ENCODE measurements at places on chromosomes 13 and 19.
A peak's percentile ranks its signal among the peaks of the same experiment; 100 is the strongest.

- DNase-seq = no peak
These were observed 284.4 kb downstream of the ZNF536 start for GRCh38 chr19:30656520-30657100.

GRCh38 chr19:53576941-53577653, 39.2 kb downstream of the ZNF331 start:
- DNase-seq = no peak

DNA sequence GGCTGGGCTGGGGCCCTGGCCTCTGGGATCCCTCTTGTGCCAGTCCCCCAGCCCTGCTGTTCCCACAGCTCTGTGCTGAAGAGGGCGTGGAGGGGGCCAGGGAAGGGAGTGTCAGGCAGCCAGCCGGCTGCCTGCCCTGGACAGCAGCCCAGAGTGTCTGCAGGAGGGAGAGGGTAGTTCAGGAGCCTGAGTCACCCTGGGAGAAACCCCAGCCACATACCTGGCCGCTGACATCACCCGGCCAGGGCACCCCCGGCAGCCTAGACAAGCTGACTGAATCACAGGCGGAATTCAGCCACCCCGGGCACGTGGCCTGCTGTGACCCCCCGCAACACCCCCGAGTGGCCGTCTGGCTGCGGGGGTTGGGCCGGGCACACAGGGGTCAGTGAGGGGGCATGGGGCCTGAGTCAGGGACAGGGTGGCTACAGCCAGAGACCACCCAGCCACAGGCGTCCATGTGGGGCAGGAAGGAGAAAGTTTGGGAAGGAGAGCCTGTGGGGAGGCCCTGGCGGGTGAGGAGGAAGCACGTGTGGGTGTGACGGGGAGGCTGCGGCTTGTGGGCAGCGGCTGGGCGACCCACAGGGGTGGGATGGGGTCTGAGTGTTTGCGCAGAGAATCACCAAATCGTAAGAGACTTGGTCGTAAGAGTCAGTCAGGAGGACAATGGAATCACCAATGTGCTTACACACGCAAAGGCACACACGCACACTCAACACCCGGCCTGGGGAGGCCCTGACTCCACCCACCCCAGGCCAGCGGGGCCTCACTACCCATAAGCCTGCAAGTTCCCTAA, 11.9 kb upstream of the FOSB start:
- DNase-seq = peak; percentile 71

DNA sequence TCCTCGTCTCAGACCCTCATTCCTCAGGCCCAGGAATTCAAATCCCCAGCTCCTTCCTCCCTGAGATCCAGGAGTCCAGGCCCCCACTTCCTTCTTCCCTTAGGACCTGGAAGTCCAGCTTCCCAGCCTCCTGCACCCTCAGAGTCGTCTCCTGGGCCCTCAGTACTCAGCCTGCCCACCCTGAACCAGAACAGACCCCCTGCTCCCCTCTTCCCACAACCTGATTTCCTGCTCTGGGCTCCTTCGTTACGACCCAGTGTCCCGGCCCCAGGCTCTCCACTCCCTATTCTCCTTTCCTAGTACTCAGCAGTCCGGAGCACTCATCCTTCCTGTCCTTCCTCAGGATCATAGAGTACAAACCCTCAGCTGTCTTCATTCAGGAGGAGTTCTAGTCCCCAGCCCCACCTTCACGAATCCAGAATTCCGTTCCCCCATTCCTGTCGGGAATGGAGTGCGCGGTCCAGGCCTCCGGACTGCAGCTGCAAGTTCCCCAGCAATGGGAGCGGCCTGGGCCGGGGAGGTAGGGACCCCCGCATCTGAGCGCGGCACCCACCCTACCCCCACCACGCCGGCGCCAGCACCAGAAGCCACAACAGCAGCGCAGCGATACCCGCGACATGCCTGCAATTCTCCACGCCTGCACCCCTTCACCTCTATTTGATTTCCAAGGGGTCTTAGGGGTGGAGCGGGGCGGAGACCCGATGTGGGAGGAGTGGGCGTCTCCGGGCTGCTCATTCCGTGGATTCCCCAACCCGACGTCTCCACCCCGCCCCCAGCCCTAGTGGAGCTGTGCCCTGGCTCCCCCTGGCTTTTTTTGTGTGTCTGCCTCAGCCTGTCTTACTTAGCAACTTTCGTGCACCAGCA, 12.7 kb downstream of the EGLN2 start:
- no peak for DNase-seq

- DNase-seq = peak; percentile 6
These were observed 91.4 kb upstream of the CACNA1A start for GRCh38 chr19:13597640-13598039.

DNA sequence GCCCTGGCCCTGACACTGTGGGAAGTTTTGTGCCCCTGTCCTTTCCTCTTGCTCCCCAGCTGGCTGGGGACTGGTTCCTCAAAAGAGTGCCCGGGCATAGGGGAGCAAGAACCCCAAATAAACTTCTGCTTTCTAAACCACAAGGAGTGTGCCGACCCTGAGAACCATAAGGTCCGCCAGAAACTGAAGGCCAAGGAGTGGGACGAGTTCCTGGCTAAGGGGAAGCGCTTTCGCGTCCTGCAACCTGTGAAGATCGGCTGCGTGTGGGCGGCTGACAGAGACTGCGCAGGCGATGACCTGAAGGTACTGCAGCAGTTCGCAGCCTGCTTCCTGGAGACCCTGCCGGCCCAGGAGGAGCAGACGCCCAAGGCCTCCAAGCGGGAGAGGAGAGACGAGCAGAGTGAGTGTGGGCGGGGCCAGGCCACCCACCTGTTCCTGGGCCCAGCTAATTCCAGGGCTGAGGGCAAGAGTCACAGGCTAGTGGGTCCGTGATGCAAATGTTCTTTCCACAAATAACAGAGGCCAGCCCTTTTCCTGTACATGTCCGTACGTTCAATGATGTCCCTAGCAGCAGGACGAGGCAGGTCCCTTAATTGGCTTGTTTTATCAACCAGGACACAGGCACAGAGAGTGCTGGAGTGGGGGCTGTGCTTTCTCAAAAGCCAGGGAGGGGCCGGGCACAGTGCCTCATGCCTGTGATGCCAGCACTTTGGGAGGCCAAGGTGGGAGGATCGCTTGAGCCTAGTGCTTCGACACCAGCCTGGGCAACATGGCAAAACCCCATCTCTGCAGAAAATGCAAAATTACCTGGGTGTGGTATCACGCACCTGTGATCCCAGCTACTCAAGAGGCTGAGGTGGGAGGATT, 25.6 kb downstream of the UBXN6 start:
- no peak for DNase-seq

DNA sequence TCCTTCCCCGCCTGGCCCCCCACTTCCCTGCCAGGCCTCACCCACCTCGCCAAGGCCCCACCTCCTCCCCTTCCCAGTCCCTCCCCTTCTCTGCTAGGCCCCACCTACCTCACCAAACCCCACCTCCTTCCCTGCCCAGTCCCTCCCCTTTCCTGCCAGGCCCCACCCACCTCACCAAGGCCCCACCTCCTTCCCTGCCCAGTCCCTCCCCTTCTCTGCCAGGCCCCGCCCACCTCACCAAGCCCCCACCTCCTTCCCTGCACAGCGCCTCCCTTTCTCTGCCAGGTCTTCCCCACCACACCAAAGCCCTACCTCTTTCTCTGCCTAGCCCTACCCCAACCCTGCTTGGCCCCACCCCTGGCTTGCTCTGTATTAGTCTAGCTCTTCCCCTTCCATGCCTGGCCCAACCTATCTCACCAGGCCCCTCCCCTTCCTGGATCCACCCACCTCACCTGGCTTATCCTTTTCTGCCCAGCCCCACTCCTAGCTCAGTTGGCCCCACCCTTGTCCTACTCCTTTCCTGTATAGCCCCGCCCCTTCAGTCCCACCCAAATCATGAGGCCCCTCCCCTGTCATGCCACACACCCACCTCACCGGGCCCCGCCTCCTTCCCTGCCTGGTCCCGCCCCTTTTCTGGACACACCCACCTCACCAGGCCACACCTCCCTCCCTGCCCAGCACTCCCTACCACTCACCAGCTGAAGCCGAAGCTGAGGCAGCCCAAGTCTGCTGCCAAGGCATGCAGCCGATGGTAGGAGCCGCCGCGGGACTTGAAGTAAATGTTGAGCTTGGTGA, 16.2 kb downstream of the CERS1 start:
- DNase-seq = peak; percentile 20

DNA sequence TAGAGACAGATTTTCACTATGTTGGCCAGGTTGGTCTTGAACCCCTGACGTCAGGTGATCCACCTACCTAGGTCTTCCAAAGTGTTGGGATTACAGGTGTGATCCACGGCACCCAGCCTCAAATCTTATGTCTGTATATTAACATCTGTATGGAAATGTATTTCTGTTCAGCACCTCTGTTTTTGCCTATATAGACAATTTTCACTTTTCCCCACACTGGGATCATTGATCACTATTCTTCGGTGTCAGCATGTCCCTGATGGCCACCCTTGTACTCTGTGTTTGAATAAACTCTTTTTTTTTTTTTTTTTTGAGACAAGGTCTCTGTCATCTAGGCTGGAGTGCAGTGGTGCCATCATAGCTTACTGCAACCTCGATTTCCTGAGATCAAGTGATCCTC, 3.2 kb upstream of the ZNF627 start:
- no peak for DNase-seq

DNA sequence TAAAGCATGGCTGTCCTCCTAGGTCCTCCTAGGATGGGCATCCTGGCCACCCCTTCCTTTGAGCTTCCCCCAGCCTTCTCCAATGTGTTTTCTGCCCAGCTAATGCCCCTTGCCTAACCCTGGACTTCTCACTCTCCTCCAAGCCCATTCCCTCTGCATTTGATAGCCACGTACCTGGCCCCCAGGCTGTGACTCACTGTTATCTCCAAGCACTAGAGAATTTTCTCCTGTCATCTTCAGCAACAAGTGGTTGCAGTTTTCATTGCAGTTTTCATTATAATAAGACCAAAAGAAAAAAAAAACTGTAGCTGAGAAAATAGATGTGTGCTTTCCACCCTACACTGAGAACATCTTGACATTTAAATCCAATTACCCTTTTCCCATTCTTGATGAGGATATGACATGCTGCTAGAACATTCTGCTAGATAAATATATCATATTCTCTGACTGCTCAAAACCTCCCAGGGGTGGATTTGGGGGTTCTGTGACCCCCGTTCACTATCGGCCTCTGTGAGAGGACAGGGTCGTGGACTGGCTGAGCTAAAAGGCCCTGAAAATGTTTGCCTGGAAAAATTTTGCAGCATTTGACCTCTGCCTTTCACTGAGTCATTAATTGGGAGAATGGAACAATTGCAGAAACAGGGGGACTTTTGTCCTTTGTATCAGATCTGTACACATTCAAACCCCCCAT, 58.8 kb upstream of the KCTD15 start:
- no peak for DNase-seq

- no peak for DNase-seq
These were observed 13.0 kb downstream of the FFAR2 start for GRCh38 chr19:35461060-35461459.

- no peak for DNase-seq
These were observed 21.5 kb downstream of the CPT1C start for GRCh38 chr19:49712397-49712859.

DNA sequence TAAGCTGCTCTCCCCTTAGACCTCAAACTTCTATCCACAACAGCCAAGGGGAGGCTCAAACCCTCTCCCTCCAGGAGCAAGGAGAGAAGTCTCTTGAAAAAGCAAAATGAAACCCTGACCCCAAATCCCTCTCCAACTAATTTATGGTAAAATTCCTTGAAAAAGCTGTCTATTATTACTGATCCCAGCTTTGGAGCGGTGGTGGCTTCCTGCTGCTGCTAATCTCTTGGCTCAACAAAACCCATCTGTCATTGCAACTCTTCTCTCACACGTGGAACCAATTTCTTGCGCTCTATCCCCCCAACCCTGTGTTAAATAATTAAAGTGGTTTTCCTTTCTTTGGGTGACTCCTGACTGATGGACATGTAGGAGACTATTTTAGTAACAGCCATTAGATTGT, 64.1 kb upstream of the OXGR1 start:
- DNase-seq = no peak
